ENCODE measurements at places on chromosomes 11 and 22.

GRCh38 chr22:44516841-44517240 lies 18.8 kb upstream of the RTL6 start:
- DNase-seq: no peak

DNA sequence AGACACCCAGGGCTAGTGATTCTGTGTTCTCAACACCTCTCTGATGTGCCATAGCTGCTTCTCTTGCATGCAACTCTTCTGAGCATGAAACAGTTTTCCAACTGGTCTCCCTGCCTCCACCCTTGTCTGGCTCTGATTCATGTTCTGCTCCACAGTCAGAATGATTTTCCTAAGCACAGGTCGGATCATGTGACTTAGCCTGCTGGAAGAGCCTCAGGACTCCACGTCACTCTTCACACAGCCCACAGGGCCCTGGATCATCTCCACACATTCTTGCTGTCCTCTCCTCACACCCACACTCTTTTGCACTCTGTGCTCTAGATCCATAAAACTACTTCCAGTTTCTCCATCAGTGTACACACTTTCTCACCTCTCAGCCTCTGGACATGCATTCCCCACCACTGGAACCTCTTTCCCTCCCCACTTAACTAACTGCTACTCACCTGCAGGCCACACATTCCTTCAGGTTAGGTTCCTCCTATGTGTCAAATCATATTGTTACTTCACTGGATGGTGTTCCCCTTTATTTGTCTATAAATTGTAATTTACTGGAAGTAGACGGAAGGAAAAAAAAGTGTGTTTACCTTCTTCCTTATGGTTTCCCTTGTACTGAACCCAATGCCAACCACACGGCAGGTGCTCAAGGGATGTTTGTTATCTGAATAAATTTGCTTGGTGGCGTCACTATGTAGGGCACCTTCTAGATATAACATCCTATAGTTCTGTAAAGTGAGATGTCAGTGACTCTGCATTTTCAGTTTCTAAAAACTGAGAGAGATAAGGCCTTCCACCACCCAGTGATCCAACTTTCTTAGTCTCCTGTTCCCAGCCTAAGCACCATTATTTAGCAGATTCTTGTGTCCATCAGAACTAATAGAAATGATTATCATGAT lies 133.7 kb downstream of the ETS1 start:
- no peak for DNase-seq

GRCh38 chr11:35412285-35412684 lies 7.1 kb downstream of the SLC1A2 start:
- DNase-seq: no peak

- no peak for DNase-seq
Measured at GRCh38 chr22:27690599-27690998, 111.0 kb downstream of the MN1 start.

DNA sequence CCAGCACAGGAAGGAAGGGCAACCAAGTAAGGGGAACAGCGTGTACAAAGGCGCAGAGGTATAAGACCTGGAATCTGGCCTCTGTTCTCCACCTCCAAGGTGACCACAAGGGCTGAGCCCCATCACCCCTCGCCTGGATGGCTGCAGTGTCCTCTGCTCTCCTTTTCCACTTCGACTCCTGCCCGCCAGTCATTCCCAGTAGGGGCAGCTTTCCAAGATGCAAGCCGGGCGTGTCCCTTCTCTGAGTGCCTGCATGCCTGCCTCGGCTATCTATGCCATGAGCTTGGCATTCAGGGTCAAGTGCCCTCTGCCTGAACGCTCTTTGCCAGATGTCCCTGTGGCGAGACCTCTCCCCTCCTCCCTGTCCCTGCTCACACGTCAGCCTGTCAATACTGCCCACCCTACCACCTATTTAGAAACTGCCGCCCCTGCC lies 17.0 kb downstream of the FADS3 start:
- DNase-seq: no peak

DNA sequence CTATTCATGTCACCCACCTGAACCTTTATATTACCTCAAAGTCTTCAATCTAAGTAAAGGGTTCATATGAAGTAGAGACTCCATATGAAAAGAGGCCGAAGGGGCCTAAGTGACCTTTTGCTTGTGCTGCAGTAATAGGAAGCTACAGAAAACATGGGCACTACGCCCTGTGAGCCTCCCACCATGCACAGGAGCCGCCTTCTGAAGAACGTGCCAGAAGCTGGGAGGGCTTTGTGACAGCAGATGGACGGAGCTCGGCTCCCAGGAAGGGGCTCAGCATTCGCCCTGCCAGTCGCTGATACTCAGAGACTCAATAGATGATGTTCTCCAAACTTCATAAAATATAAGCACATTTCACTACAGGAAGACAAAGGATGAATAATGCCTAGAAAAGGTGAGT lies 21.2 kb downstream of the DEAF1 start:
- DNase-seq: no peak
